ENCODE measurements at places on chromosomes 12 and 14.
A peak's percentile ranks its signal among the peaks of the same experiment; 100 is the strongest.

DNA sequence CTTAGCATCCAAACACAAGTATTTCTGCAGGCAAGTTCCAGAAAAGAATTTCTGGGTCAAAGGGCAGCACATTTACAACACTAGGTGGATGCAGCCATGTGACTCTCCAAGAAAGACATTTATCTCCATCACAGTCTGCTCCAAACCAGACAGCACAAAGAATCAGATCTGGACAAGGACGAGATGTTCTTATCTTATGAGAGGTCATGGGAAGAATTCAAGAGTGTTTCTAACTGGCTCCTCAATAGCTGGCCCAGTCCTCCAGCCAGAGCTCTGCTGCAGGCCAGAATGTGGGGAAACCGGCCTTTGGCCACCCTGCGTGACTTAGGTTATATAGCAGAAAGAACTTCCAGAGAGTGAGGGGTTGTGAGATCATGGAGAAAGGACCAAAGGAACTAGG, 17.4 kb downstream of the TMEM119 start:
- DNase-seq, result no peak

DNA sequence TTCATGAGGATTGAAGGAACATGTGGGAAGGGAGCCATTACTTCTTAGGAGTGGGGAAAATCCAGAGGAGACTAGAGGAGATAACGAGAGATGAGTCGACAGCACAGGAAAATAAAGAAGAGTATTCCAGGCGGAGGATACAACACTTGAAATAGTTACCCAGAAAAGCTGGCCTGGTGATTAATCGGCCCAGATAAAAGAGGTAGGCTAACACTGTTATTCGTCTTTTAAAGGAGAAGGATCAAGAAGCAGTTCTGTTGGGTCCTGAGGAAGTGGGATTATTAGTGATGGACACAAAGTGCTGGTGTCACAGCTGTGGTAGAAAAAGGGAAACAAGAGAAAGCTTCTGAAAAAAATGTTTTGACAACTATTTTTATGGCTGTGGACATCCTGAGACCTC, 425.3 kb downstream of the ZFP36L1 start:
- DNase-seq, result no peak

- no peak for DNase-seq
Measured at GRCh38 chr12:119885549-119885948, 8.4 kb upstream of the CIT start.

GRCh38 chr12:52251367-52252051, 18.5 kb downstream of the KRT7 start:
- DNase-seq, result no peak

- DNase-seq, result no peak
Measured at GRCh38 chr12:72030277-72030676, 91.6 kb downstream of the TPH2 start.

DNA sequence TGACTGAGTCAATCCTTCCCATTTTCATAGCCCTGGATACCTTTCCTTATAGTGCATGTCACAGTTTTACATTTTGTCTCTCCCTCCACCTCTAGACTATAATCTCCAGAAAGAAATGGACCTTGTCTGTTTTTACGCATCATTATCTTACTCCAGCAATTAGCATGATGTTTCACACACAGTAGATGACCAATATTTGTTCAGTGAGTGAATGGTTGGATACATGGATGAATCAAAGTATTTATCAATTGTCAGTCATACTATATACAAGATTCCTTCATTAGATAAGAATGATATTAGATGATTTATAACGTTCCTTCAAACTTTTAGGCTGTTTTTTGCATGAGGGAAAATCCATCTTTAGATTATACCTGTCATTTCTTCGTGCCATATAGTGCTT, 61.1 kb downstream of the PTHLH start:
- no peak for DNase-seq

DNA sequence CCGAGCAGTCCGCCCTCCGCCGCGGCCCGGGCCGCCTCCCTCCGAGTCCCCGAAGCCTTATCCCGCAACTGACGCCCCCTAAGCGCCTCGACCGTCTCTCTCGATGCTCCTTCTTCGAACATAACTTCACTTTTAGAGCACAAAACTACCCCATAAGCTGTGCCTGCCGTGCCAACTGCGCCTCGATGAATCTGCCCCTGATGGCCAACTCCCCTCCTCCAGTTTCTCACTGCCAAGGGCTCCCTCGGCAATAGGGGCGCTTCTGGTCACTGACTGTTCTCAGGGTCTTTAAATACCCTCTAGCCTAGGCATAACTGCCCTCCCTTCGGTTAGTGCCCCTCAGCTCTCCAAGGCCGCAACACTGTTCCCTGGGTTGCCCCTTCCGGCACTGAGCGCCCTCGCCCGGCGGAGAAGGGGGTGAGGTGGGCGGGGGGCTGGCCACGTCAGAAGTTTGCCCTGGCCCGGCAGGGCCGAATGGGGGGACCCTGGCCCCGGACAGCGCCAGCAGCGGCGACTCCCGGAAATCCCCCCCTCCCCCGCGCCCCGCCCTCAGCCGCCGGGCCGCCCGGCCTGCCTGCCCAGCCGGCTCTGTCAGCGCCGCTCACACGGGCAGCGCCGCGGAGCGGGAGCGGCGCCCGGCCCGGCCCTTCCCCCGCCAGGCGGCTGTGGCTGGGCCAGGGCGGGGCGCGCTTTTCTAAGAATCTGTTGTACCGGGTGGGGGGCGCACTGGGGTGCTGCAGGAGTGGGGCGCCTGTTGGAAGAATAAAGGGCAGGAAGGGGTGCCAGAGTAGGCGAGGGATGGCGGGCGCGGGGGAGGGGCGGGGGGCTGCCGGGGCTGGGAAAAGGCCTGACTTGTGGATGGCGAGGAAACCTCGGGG, 10.6 kb downstream of the RARG start:
- peak; percentile 41 for DNase-seq

- DNase-seq, result no peak
Measured at GRCh38 chr12:122846622-122847515, 11.6 kb downstream of the HIP1R start.

DNA sequence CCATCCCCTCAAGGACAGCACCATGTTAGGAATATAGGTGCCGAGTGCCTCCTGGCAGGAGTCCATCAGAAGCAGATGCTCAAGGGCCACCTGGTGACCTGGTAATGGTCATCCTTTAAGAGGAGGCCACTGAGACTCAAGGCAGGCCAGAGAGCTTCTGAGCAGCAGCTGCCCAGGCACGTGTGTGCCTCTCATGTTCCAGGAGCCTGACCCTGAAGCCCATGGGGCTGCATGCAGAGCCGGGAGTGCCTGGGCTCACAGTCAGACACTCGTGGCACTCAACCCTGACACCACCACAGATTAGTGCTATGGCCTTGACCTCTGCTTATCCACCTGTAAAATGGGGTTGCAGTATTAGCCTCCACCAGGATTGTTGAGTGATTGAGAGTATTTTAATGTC, 45.6 kb downstream of the C14orf132 start:
- no peak for DNase-seq

DNA sequence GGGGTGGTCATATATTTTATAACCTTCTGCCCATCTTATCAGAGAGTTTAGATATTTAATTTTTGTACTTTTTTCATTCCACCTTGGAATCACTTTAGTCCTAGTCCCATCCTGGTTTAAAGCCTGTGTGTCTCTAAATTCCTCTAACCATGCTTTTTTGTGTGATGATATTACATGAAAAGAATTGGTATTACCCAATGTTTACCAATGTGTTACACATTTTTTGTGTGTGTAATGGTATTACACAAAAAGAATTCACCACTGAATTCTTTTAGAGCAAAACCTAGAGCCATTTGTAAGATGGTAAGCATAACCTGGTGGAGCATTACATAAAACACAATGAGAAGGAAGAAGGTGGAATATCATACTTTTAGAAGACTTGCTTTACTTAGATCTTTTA, 77.5 kb downstream of the FAR2 start:
- no peak for DNase-seq

DNA sequence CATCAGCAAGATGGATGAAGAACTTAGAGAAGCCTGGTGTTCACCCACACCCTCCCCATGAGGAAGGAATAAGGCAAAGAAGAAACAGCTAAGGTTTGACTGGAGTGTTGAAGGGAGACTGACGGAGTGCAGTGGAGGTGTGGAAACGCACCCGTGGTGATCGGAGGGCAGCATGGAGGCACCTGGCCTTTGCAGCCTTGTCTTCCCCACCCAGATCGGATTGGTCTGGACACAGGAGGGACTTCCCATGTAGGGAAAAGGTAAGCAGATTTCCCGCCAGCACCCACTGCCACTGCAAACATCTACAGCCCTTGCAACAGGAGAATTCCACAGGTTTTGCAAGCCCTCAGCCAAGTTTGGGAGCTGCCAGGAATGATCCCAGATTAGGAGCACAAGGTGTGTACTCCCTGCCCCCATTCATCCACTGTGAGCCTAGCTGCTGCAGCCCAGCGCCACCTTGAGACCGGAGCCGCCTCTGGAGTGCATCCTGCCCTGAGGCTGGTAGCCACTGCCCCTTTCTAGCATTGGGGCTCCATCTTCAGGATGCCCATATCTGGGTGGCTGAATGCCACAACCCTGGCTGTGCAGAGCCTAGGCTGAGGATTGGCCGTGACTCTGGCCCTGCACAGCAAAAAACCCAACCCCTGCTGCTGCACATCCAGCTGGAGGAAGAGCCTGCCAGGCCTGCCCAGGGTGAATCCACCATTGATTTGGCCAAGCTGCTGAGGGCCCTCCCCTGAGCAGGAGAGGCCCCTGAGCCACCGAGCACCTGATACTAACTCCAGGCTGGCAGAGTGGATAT, 411.1 kb downstream of the TMEM121 start:
- no peak for DNase-seq

DNA sequence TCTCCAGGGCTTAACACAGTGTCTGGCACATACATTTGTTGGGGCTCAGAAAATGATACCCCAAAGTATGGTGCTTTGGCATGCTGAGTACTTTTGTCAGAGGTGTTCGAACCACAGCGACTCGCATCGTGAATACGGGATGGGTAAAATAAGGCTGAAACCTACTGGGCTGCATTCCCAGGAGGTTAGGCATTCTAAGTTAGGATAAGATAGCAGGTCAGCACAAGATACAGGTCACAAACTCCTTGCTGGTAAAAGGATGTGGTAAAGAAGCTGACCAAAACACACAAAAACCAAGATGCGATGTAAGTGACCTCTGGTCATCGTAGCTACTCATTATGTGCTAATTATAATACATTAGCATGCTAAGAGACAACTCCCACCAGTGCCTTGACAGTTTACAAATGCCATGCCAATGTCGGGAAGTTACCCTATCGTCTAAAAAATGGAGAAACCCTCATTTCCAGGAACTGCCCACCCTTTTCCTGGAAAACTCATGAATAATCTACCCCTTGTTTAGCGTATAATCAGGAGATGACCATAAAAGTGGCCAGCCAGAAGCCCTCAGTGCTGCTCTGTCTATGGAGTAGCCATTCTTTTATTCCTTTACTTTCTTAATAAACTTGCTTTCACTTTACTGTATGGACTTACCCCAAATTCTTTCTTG, 3.3 kb upstream of the AEBP2 start:
- DNase-seq, result no peak

DNA sequence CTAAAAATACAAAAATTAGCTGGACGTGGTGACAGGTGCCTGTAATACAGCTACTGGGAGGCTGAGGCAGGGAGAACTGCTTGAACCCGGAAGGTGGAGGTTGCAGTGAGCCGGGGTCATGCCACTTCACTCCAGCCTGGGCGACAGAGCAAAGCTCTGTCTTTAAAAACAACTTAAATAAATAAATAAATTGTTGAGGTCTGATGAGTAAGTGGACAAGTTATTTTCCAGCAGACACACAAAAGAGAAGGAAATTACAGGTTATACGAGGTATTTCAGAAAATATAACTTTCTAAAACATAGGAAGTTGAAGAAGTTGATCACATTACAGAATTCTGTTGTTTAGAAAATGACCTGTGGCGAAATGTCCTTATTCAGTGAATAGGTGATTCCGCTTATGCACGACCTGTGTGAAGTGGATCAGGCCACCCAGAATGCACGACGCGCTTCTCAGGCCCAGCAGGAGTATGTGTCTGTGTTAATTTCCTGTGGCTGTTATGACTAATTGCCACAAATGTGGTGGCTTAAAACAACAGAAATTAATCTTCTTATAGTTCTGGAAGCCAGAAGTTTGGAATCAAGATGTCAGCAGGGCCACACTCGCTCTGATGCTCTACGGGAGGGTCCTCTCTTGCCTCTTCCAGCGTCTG, 38.1 kb downstream of the P2RX7 start:
- DNase-seq, result no peak

GRCh38 chr12:30169839-30170591, 386.3 kb upstream of the TMTC1 start:
- no peak for DNase-seq

DNA sequence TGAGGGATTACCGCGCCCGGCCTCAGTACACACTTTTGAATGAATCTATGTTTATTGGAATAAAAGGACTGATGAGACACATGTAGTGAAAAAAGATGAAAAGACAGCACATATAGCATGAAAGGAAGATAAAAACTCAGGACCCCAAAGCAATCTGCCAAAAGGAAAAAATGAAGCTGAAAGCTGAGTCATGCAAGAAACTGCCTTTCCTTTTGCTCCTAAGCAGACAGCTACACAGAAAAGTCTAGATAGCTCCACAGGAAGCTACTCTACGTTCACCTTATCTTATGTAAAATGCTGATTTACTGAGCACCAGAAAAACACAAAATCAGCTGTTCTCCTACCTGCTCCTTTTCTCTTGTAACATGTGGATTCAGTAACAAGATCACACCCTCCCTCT, 128.4 kb downstream of the NTF3 start:
- no peak for DNase-seq

DNA sequence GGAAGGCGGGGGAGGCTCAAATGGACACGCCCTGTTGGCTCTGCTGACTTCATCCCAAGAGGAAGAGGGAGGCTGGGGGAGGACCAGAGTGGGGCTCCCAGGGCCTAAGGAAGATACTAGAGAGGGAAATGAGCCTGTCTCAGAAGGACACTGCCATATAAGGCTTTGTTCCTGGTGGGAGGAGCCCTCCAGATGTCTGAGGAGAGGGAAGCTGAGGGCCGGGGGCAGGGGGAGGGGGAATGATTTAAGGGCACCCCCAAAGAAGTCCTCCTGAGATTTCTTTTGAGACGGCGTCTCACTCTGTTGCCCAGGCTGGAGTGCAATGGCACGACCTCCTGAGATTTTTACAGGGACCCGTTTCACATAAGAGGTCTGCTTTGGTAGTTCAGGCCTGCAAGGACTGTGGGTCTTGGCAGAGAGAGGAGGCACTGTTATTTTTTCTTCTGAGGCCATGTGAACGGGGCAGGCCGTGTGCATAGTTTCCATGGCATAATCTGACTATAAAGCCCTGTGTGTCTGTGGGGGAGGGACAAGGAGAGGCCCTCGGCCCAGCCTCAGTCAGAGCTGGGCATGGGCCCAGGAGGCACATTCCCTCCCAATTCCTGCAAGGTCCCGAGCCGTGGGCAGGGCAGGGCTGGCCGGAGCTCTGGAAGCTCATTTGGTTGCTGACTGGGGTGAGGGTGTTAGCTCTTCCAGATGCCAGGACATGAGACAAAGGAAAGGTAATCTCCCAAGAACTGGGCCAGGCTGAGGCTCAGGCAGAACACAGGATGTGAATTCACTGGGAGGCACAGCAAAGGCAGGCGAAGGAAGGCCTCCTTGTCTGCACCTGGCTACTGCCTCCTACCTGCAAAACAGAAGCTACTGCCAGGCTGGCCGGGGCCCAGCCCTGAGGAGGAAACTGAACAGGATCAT, 22.2 kb upstream of the PLEKHG3 start:
- DNase-seq, result no peak

- no peak for DNase-seq
Measured at GRCh38 chr12:119940897-119941296, 48.1 kb upstream of the BICDL1 start.

GRCh38 chr14:60622210-60622916, 26.9 kb downstream of the SIX1 start:
- no peak for DNase-seq

GRCh38 chr14:54172562-54172961, 215.9 kb upstream of the BMP4 start:
- no peak for DNase-seq

GRCh38 chr12:107080299-107080698, 13.1 kb downstream of the CRY1 start:
- no peak for DNase-seq
